ENCODE measurements at places on chromosomes 16 and 17. TPM values are rescaled to one million over a fixed set of nuclear protein-coding genes. Genes with fewer than 3 reads are reported as not detected.

CDH15 gene
- 0.44 TPM for polyA plus RNA-seq

CCL17 gene
- not detected for polyA plus RNA-seq

- no peak for DNase-seq
Observed at GRCh38 chr17:1294157-1294717, 14.8 kb downstream of the TRARG1 start.

DNA sequence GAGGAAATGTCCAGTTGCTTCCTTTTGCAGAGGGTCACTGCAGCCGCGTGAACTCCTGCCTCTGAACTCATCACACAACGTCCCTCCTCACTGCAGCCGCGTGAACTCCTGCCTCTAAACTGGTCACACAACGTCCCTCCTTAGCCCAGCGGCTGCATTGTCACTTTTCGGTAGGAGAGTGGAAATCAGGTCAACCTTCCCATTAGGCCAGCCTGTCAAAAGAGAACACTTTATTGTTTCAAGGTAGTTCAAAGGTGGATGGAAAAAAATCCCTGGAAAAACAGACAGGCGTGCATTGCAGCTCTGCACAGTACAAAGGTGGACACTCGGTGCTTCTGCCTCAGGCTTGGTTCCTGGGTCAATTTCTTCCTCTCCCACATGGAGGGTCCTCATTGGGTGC lies 280.2 kb downstream of the FOXL1 start:
- no peak for DNase-seq

- no peak for DNase-seq
Observed at GRCh38 chr17:10198509-10199249, at the start of gene GAS7. TSS of gene GAS7 (minus strand) at chr17:10198606.
